ENCODE measurements at places on chromosomes 2 and 18.

DNA sequence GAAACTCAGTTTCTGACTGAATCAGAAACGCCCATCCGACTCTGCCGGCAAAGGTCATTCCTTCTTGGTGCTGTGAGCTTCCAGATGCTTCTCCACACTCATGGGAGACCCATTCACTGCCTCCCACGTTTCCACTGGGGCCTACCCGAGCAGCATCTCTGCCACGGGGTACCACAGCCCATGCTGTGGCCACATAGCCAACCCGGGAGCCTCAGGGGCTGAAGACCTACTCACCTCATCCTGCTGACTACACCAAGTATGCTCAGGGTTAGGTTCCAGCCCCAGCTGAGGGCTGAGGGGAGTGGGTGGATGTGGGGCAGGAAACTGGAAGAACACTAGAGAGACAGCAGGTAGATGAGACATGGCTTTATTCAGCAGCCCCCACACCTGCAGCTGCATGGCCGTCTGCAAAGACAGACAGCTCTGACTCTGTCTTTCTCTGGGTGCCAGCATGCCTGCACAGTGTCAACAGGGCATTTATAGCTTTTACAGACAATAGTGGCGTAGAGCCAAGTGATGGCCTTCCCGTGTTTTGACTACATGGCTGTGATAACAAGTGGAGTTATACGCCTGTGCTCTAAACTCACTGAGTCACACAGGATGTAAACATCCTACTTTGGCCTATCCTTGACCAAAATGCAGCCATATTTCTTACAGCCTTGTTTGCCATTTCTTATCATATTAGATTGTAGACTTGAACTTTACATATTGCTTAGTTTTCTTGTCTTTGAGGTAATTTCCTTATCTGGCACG lies 16.5 kb upstream of the KLHL23 start:
- DNase-seq, result no peak

DNA sequence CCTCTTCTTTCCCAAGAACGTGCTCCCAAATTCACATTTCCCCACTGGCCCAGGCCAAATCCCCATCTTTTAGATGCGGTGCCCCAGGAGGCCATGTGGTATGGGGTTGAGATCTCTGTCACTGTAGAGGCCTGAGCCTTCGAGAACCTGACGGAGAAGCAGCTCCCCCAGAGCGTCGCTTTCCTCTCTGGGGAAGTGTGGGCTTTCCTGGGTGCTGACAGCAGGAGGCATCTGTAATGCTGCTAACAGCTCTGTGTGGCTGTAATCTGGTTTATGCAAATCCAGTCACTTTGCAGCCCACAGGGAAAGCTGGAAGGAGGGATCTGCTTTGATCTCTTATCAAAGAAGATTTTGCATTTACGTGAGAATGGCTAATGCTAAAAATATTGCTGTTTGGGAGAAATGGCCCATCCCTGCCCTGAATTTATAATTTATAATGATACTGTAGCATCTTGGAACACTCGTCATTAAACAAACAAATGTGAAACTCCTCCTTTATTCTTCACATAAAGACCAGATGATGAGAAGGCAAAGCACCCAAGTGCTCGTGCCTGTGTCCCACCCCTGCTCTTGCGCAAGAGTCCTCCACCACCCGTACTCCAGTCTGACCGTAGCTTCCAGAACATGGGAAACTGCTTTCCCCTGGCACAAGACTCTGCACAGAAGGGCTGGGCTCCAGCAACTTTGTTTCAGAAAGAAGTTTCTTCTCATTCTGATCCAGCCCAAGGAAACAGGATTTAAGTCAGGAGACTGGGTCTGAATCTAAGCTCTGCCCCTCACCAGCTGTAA lies 109.9 kb upstream of the EPC2 start:
- no peak for DNase-seq

DNA sequence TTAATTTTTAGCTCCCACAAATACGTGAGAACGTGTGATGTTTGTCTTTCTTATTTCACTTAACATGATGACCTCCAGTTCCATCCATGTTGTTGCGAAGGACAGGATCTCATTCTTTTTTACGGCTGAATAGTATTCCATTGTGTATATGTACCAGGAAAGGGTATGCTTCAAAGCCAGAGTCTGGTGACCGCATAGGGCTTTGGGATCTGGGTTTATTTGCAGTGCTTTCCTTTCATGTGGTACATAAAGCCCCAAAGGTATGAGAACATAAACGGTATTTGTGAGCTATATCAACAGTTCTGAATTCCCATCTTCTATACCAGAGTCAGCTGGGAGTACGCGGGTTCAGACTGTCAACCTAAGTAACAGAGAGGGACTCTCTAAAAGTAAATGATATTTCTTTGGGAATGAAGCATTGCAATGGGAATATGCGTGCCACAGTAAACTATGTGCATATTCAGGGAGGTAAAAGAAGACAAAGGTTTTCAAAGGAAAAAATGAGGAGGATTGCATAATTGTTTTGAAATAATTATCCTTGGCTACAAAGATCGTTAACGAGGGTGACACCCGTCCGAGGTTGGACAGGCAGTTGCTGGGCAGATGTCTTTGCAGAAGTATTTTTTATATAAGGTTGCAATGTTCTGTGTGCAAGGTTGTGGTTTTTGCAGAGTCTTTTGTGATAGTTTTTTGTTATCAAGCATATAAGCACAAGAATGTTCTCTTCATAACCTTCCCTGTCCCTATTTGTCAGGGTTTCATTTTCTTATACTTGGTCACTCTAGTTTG lies 24.4 kb downstream of the CRYGD start:
- no peak for DNase-seq

DNA sequence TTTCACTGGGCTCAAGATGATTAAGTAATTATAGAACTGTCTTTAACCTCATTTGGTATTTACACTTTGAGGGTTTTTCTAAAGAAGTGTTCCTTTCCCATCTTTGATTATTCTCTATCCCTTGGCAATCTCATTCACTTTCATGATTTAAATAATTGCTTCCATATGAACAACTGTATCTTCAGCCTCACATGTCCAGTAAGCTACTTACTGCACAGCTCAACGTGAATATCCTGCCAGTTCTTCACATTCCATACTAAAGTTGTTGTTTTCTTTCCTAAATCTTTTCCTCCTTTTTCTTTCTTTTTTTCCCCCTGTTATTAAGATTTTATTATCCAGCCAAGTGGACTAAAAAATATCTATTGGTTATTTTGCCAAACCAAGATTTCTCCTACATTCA lies 37.7 kb downstream of the ZC3H15 start:
- DNase-seq, result no peak

GRCh38 chr2:177242121-177242987 lies 22.2 kb downstream of the NFE2L2 start:
- DNase-seq, result peak; percentile 92

DNA sequence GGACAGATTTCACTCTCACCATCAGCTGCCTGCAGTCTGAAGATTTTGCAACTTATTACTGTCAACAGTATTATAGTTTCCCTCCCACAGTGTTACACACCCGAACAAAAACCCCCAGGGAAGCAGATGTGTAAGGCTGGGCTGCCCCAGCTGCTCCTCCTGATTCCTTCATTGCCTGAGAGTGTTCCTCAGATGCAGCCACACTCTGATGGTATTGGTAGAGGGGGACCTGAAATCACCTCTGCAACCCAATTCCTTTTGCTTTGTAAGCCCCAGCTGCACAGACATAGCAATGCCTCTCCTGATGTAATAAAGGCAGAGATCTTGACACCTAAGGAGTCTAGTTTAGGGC lies 1529.8 kb downstream of the RPIA start:
- DNase-seq, result no peak

DNA sequence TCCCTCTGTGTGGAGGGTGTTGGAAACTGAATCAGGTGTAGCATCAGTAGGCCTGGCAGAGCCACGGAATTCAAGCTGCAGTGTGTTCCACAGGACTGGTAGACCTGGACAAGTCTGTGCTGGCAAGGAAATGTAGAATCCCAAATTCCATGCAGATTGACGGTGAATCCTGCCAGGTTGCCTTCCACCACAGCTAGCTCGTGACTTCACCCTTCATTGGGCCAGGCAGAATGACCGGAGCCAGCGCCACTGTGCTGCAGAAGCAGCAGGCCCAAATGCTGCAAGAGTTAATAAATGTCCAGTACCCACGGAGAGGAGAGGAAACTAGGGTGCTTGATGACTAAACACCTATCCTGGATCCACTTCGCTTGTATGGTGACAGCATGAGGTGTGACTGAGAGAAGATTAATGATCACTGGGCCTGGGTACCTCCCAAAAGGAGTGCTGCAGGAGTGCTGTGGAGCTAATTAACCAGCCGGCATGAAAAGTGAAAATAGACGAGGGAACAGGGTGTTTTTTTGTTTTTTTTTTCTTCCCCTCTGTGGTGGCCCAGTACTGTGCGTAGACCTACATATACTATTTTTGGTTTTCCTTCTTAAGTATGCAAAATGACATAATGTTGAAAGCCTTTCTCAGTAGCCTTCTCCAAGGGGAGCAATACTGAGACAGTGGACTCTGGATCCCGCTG lies 122.2 kb downstream of the TANC1 start:
- no peak for DNase-seq

GRCh38 chr2:38269421-38269820 lies 107.7 kb downstream of the ATL2 start:
- no peak for DNase-seq

DNA sequence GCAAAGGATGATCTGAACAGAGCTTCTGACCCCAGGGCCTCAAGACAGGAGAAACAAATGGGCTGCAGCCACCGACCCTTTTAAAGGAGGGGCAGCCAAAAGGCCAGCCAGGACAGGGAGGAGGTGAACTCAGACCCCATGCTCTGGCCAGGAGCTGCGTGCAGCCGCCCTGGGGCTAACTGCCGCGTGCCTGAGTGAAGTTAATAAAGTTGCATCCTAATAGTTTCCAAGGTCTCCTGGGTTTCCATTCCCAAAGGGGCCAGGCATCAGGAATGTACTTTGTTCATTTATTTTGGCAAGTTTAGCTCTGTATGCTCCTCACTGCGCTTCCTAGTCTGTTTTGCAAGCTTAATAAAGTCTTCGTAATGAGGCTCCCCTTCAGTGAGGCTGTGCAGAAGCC lies 60.7 kb downstream of the EN1 start:
- DNase-seq, result no peak

DNA sequence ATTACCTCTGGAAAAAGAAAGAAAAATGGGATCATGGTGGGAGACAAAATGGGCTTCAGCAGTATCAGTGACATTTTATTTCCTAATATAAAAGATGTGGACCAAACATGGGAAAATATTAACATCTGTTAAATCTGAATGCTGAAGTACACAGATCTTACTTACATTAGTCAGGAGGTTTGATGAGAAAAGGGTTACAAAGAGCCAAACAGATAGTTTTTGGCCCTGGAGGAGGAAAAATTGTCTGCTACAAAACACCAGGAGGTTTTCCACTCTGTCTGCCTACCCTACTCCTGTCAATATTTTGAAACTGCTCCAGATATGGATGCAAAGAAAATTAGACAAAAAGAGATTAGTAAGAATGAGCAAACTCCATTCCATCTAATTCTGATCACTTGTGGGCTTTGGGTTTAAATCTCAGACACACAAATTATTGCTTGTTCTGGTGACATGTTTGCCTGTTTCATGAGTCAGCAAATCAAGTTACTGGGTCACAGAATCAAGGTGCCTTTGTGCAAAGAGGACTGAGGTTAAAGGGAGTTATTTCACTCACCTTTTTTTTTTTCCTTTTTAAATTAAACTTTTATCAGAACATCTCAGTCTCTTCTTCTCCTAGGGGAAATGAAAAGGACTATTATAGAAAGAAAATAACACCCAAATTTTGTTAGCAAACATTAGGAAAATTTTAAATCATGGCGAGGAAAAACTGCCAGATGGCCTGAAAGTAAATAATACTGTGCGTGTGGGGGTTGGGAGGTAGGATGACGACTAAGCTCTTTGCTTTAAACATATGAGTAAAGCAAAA lies 87.0 kb upstream of the SPATS2L start:
- no peak for DNase-seq

DNA sequence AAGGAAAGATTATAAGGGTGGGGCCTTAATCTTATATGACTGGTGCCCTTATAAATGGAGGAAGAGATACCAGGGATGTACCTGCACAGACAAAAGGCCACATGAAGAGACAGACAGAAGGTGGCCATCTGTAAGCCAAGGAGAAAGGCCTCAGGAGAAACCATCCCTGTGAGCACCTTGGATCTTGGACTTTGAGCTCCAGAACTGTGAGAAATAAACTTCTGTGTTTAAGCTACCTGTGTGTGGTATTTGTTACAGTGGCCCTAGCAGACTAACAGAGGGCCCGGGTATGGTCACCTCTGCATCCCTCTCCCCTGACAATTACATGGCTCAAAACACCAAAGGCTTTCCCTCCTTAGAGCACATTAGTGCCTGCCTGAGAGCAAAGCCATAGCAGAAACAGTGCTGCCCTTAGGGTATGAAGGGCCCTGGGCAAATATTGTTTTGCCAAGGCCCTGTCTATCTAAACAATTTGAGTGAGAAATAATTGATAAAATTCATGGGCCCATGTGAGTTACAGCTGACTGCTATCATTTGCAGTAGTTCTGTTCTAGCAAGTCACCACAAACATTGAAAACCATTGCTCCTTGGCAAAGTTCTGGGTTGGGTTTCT lies 109.3 kb upstream of the MYCN start:
- DNase-seq, result no peak

DNA sequence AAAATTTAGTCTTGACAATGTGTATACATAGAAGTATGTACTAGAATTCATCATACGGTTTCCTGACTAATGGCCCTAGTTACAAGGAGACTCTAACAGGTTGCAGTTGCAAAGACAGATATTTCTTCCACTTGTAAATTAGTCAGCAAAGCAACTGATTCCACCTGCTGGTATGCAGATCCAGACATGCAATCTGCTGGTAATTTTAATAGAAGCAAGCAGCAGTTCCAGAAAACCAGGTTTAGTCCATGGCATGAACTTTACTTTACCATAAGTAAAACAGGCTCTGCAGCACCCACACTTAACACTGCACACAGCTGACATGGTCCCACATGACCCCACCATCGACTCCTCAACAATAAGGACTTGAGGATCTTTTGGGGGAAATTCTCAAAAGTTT lies 110.9 kb upstream of the SP3 start:
- no peak for DNase-seq

DNA sequence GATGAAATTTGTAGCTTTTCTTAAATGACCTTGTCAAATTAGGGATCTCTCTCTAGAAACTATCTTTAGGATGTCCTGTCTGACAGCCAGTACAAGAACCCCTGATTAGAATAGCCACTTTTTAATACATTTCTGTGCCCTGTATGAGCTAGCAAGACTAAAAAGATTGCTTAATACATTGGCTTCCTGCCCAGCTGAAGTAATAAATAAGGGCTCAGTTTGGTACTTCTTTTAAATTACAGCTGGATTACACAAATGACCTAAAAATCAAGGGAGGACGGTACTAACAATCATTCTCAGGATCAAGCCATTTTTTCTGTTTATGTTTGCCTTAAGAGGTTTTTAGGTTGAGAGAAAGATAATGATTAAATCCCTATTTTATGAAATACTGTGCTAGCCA lies 11.6 kb upstream of the OLA1 start:
- DNase-seq, result peak; percentile 81

DNA sequence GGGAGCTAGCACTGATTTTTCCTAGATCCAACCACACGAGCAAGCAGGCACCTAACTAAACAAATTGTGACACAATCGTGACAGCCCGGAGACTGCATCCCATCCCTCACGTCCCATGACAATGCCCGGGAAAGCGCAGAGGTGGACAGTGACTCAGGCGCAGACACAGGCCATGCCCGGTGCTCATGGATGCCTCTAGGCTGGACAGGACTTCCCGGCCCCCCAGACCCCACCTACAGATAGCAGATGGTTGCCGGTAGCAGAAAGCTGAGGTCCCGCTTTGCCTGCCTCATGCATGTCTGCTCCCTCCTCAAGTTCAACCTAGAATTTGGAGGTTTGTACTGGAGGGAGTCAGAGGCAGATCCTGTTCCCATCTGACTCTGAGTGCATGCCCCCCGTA lies 81.0 kb downstream of the TPO start:
- no peak for DNase-seq
